LHCN-M2 (cell line): ENCODE measurements at places on chromosomes 3 and 15.

DNA sequence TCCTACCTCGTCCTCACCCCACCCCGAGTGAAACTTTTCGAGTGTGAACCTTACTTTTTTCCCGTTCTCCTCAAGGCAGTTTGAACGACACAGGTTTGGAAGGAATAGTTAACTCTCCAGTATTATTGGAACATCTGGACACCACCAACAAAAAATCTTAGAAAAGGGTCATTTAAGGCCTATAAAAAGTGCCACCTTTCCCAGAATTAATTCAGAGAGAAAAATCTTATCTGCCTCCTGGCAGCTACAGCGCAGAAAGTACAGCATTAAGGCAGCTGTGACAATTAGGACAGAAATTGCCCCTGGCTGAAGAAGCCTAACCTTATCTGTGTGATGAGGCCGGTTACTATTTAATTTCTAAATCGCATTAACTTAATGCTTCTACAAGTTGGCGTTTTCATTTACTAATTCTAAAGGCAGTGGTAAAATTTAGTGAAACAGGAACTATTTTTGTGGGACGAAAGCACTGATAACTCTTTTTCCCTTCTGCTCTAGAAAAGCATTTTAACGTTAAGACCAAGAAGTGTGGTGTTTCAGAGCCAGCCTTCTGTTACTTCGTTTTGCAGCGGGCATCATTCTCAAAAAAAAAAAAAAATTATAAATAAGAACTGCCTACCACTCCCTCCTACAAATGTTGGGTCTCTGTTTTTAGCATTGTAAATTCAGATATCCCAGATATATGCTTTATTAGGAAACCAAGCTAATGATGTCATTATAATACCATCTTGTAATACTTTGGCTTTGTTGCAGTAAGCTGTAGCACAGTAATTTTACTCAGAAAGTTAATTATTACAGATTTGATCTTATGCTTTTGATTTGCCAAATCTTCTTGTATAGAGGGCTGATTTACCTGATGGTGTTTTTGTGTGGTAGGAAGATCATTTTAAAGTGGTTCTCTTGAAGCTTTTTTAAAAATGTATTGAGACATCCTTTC, 1.4 kb downstream of the ATP11B start:
- DNase-seq = no peak

- peak; percentile 31 for DNase-seq
Measured at GRCh38 chr3:140753865-140754754, 76.2 kb downstream of the TRIM42 start.

DNA sequence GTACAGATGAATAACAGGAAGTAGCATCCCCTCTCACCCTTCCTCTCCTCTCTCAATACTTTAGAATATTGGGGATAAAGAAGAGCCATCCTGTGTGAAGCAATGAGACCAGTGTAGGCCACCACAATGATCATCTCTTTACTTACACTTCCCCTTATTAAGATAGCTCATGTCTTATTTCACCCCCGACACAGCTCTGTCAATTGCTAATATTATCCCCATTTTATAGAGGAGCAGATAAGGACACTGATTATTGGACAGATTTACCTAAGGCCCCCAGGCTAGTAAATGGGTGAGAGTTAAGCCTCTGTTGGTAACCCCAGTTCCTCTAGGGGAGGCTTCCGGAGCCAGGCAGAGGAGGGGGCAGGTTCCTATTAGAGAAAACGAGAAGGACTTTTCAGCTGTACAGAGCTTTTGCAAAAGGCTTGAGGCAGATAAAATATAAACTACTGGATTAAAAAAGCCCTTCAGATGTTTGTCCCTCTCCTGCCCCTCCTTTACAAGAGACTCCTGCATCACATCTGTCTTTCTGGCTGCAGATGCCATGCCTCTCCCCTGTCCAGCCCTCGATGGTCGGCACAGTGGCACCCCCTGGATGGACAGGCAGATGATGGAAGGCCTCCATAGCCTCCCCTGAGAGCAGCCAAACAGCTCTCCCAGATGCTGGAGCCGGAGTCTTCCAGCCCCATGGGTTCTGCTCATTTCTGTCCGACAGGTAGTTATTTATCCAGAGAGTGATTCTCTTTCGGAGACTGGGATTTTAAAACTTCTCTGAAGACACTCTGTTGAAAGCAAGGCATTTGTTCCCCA, 49.4 kb upstream of the LCTL start:
- DNase-seq = no peak

GRCh38 chr15:96625256-96625655, 294.8 kb downstream of the NR2F2 start:
- DNase-seq = peak; percentile 21

- no peak for DNase-seq
Measured at GRCh38 chr3:80553211-80553610, 785.4 kb upstream of the ROBO1 start.

DNA sequence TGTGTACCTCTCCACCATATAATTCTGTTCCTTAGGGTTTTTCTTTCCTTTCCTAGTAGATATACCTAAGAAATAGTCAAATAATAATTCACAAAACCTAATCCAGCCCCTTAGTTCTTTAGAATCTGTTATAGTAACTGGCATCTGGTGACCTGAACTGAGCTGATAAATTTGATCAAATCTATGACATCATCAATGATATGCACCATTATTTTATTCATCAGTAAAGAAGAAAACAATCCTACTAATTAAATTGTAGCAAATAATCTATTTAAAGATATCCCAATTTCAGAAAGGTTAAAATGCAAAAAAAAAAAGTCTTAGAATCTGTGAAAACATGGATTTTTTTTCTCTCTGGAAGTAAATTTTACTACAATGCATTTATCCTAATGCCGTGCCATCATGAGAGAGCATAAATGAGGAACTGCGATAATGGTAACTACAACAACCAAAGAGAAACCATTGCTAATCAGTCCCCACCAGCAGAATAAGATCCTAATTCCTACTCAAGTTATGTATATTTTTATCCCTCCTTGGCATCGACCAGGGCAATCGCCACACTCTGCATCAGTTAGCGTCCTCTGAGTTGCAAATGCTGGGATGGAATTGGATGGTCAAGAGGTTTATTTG, 6.6 kb upstream of the MNS1 start:
- no peak for DNase-seq
